Activated CD8-positive, alpha-beta T cell treated with anti-CD3 and anti-CD28 coated beads, Interleukin-2, amount 10 ng/mL, durations not matched to agents 7 days and 5 days (primary cell): ENCODE measurements at places on chromosomes 5 and 9. TPM values are rescaled to one million over a fixed set of nuclear protein-coding genes. Genes with fewer than 3 reads are reported as not detected.

DNA sequence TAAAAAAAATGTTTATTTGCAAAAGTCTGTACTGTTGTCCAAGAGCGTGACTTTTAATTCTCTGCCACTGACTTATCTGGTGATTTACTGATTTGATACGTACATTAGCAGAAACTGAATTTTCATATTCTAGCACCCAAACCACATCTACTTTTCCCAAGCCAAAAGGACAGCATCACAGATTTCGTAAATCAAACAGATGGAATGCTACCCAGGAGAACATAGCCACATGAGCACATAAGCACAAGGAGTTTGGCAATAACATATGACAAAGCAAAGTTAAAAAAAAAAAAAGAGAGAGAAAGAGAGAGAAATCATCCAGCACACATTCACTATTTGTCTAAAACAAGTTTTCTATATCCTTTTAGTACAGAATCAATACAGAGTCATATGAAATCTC lies 83.7 kb downstream of the HINT1 start:
- no peak for DNase-seq

DNA sequence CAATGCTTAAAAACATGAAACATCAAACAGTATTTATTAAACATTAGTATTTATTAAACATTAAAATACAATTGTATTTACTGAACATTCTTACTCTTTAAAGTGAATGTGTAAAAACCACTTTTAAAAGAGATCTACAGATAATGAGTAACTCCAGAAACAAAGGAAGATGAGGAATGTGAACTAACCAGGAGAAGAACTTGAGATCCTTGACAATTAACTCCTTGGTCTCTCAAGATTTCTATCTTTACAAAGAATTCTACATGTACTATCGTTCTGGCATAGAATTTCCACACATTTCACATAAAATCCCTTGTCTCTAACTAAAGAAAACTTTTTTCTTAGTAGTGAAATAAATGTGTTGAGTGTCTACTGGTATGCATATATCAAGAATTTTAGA lies 28.7 kb upstream of the IFNE start:
- no peak for DNase-seq

GRCh38 chr9:126788634-126789349 lies 16.0 kb upstream of the ZBTB43 start:
- no peak for DNase-seq

The CACNA1B gene
- total RNA-seq = not detected

GRCh38 chr5:4563400-4563799 lies 576.7 kb upstream of the ADAMTS16 start:
- DNase-seq = no peak
